Stimulated activated CD8-positive, alpha-beta memory T cell treated with anti-CD3 and anti-CD28 coated beads, Interleukin-2, amount 100 ng/mL, for 1 hour (primary cell): ENCODE measurements at places on chromosomes 3 and 15.
A peak's percentile ranks its signal among the peaks of the same experiment; 100 is the strongest.

DNA sequence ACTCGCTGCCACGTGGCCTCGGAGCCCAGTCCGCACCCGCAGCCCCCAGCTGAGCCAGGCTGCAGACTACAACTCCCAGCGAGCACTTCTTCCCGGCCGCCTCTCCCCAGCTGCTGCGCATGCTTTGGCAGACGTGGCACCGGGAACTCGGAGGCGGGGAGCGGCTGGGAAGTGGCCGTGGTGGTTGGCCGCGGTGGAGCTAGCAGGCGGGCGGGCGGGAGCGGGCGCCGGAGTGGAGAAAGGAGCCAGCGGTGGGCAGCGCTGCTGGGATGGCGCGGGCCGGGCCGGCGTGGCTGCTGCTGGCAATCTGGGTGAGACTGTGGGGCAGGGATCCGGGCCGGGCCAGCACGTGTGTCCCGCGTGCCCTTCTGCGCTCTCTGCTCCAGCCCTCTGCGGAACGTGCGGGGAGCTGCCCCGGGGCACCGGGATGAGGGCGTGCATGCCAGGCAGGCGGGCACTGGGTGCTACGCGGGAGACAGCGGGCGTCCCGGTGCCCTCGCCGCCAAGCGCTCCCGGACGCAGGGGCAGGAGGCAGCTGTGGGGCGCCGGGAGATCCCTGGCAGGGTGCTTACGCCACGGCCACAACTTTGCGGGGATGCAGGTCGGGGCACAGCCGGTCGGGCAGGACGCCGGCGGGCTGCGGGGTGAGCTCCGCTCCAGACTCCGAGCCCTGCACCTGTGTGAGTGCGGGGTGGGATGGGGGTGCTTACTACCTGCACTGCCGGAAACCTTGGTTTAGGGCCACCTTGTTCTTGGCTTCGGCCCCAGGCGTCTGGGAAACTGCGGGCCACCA is at the start of gene PDIA5:
TSS of gene PDIA5 (plus strand) at position 130 of the 793 bp plus-strand sequence. CDS start at position 270, 140 bp downstream.
- DNase-seq, result no peak

- DNase-seq, result no peak
Observed at GRCh38 chr3:15450438-15451215, 23.2 kb downstream of the EAF1 start.

- DNase-seq, result no peak
Observed at GRCh38 chr15:78104119-78104479, 11.7 kb downstream of the SH2D7 start.

- no peak for DNase-seq
Observed at GRCh38 chr3:190375246-190375645, 12.7 kb upstream of the CLDN16 start.

DNA sequence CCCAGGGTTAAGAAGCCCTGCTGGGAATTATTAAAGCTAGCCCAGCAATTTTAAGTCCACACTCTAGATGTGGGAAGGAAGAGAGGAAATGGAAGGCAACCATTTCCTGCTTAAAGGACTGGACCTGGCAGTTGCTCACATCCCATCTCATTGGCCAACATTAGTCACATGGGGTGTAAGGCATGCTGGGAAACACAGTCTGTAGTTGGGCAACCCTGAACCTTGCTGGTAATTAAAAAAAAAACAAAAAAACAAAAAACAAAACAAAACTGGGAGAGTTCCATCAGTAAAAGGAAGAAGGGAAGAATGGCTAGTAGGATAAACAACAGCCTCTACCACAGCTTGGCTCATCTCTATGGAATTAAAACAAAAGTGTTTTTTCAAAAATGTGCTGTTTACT is 136.0 kb downstream of the VGLL4 start:
- no peak for DNase-seq

DNA sequence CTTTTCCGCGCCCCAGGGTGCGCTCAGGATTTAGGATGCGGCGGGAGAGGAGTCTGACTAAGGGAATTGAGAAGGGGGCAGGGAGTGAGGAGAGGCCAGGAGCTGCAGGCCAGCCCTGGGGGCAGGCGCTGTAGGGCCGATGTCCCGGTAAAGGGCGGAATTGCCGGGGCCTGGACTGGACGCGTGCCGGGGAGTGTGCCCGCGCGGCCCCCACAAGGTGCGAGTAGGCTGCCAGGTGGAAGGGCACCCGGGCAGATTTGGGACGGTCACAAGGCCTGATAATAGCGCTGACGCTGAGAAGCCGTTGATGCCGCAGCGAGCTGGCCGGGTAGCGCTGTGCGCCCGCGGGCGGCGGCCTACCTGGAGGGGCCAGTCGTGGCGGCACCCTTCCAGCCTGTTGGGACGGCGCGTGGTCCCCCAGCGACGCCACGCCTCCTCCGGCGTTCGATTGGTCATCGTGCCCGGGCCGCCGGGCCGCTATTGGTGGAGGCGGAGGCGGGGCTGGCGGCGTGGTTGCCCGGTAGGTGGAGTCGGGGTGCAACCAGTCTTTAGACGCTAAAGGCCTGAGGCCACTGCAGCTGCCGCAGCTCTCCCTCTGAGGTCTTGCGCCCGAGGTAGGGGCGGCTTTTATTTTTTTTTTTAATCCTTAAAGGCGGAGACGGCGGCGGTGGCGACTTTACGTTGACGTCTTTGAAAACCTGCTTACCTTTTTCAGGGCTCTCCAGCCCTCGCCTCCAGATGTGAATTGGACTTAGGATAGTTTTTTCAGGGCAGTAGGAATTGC is 903 bp downstream of the SLC25A38 start:
- DNase-seq, result peak; percentile 85

DNA sequence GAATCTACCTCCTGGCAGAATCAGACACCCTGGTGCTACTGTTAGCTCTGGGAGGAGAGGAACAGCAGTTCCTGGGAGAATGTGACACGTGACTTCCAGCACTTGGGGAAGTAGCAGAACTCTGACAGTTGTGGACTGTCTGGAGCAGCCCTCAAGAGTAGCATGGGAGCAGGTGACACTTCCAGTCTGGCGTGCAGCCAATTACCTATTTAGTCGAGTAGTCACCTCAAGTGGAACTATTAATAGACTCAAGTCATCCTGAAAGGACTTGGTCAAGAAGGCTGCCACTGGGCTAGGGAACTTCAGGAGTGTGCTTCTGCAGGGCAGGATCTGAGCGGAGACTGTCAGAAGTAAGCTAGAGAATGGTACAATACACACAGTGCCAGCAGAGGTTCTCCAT is 62.3 kb downstream of the MTHFS start:
- DNase-seq, result no peak

GRCh38 chr3:123335007-123335670 is 113.8 kb downstream of the ADCY5 start:
- no peak for DNase-seq

- DNase-seq, result no peak
Observed at GRCh38 chr3:159252274-159252673, 450.4 kb downstream of the MFSD1 start.

DNA sequence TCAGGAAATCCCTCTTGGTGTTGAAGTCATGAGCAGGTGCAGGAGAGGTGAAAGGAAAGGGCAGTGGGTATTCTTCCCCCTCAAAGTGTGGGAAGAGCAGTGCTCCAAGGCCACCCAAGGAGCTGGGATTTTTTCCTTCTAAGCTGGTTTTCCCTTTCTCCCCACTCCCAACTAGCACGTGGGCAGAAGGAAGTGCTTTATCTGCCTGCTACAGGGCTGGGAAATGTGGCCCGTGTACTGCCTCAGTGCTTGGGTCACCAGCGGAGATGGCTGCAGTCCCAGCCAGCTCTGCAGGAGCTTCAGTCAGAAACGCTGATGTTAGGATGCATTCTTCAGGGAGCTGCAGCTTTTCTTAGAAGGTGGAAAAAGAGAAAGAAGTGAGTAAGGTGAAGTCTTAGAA is 99.2 kb downstream of the CACNA1D start:
- no peak for DNase-seq

DNA sequence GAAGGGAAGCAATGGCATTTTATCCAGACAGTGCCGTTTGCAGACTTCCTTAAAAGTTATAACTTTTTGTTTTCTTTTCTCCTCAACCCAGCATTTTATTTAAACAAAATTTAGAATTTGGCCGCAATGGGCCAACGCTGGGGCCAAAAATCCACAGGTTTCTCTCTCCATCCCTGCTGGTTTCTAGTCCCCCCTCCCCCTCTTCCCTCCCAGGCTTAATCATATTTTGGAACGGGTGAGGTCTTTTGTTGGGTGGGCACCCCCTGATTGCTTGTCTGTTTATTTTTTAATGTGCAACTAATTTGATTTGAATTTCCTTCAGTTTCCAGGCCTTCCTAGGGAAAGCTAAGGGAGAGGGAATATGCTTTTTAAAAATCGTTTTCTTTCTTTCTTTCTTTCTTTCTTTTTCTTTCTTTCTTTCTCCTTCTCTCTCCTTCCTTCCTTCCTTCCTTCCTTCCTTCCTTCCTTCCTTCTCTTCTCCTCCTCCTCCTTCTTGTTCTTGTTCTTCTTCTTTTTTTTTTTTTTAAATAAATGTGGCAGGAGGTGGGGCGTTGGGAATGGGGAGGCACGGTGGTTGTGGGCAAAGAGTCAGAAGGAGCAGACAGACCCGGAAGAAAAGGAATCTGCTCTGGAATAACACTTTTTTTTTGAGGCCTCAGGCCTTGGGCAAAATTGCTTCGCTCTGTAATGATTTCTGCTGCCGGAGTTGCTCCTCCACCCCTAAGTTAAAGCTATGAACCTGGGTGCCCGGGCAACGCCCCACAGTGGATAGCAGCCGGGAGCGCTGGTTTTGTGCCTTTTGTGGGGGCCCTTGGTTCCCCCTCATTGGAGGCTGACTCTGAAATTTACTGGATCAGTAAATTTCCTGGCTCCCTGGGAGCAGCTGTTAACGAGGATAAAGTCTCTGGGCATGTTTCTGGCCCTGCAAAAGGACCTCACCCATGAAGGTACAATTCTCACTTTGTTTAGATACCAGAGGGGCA is 1.9 kb downstream of the FNDC3B start:
- DNase-seq, result no peak

GRCh38 chr3:32421185-32421584 is 29.5 kb downstream of the CMTM7 start:
- no peak for DNase-seq

- DNase-seq, result peak; percentile 53
Observed at GRCh38 chr3:107240183-107241091, 136.8 kb upstream of the CCDC54 start.

- no peak for DNase-seq
Observed at GRCh38 chr3:123480428-123480827, 31.5 kb upstream of the ADCY5 start.
